ENCODE measurements at places on chromosomes 5 and 9.

GRCh38 chr5:40333459-40334241 lies 346.1 kb upstream of the PTGER4 start:
- DNase-seq = no peak

DNA sequence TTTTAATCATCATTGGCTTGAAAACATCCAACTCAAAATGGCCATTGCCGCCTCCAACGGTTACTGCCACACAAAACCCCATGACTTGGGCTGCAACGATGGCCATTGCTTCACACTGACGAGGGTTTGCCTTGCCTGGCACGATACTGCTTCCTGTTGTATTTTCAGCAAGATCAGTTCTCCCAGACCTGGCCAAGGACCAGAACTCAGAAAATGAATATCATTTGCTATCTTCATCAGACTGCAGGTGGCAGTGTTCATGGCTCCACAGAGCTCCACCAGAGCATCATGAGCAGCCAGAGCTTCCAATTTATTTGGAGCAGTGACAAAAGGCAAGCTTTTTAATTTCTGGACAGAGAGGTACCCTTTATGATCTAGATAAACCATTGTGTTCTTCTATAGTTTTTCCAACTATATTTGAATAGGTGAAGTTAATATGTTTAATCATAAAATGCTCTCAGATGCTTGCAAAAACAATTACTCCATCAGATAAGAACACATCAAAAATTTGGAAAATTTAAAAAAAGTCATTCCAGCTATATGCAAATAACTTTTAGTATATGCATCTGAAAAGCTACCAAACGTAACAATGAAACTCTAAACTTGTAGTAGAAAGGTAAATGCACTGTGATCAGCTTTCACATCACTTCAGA lies 10.4 kb downstream of the AMACR start:
- DNase-seq = peak; percentile 17

DNA sequence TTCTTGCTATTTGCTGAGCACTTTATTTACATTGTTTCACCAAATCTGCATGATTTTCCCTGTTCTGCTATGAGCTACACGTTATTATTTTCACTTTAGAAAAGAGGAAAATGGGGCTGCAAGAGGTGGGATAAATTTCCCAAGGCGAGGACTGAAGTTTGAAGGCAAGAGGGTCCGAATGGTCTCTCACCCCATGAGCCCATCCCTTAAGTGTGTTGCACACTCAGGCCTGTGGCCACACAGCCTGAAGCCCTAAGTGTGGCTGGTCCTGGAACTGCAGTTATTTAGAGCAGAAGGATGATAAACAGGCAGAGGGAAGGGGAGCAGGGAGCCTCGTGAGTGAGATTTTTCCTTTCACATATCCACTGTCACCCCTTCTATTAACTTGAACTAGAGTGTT lies 7.8 kb downstream of the PDE8B start:
- DNase-seq = no peak

GRCh38 chr9:118271331-118271730 lies 567.1 kb downstream of the TLR4 start:
- no peak for DNase-seq
